A549 treated with DMSO at 1 μM for 4 hours (cell line): ENCODE measurements at places on chromosomes 5 and 9. TPM values are rescaled to one million over a fixed set of nuclear protein-coding genes. Genes with fewer than 3 reads are reported as not detected.

NR6A1 gene
- 1.7 to 2.0 TPM (median 1.9 TPM) in 5 replicates for total RNA-seq

CMBL gene
- 19.2 to 23.5 TPM (median 22.2 TPM) in 5 replicates for total RNA-seq

ADAMTS13 gene
- total RNA-seq, result 0.49 to 0.82 TPM (median 0.52 TPM) in 5 replicates

CD14 gene
- total RNA-seq, result 3.6 to 4.4 TPM (median 4.0 TPM) in 5 replicates

ZFP2 gene
- 0.05 to 0.12 TPM in 2 of 5 replicates, not detected in the others for total RNA-seq

ZNF608 gene
- total RNA-seq, result 0.25 to 1.1 TPM (median 0.40 TPM) in 5 replicates

KLF4 gene
- total RNA-seq, result 11.6 to 17.8 TPM (median 13.9 TPM) in 5 replicates

TMEM252 gene
- not detected in 5 replicates for total RNA-seq

RNF208 gene
- total RNA-seq, result 1.2 to 2.7 TPM (median 1.8 TPM) in 5 replicates

NINJ1 gene
- total RNA-seq, result 75.7 to 99.9 TPM (median 82.3 TPM) in 5 replicates

DMRT2 gene
- 0.09 to 0.10 TPM in 2 of 5 replicates, not detected in the others for total RNA-seq

PPIC gene
- total RNA-seq, result 13.1 to 16.4 TPM (median 15.6 TPM) in 5 replicates

IL9 gene
- not detected in 5 replicates for total RNA-seq

CDX1 gene
- not detected in 5 replicates for total RNA-seq

BARHL1 gene
- total RNA-seq, result 0.06 TPM in 1 of 5 replicates, not detected in the others

SNCB gene
- 0.91 to 1.4 TPM (median 1.2 TPM) in 5 replicates for total RNA-seq

PDZD2 gene
- 0.05 to 0.84 TPM (median 0.15 TPM) in 5 replicates for total RNA-seq

MARCHF11 gene
- total RNA-seq, result not detected in 5 replicates

KCNV2 gene
- total RNA-seq, result not detected in 5 replicates

UBE2QL1 gene
- 0.04 to 0.15 TPM (median 0.10 TPM) in 5 replicates for total RNA-seq

BTNL8 gene
- not detected in 5 replicates for total RNA-seq

FOXD4L3 gene
- 0.08 to 0.18 TPM (median 0.08 TPM) in 3 of 5 replicates, not detected in the others for total RNA-seq

IFNA13 gene
- not detected in 5 replicates for total RNA-seq

COL23A1 gene
- not detected in 5 replicates for total RNA-seq

SIMC1 gene
- total RNA-seq, result 12.0 to 15.7 TPM (median 14.5 TPM) in 5 replicates

GRXCR2 gene
- not detected in 5 replicates for total RNA-seq

STK32A gene
- total RNA-seq, result 0.13 to 0.83 TPM (median 0.24 TPM) in 5 replicates

RXFP3 gene
- total RNA-seq, result not detected in 5 replicates

ADRB2 gene
- 0.61 to 0.95 TPM (median 0.66 TPM) in 5 replicates for total RNA-seq

TEX48 gene
- total RNA-seq, result not detected in 5 replicates

CCDC192 gene
- not detected in 5 replicates for total RNA-seq

CXCL14 gene
- 0.10 to 0.25 TPM (median 0.12 TPM) in 5 replicates for total RNA-seq

PTPRD gene
- 0.09 to 0.56 TPM (median 0.36 TPM) in 5 replicates for total RNA-seq

MSX2 gene
- 5.2 to 6.7 TPM (median 5.5 TPM) in 5 replicates for total RNA-seq

SLC36A2 gene
- total RNA-seq, result not detected in 5 replicates

PSD2 gene
- 0.02 to 0.05 TPM (median 0.04 TPM) in 5 replicates for total RNA-seq

RAI14 gene
- total RNA-seq, result 75.2 to 112 TPM (median 99.8 TPM) in 5 replicates

HSPB3 gene
- not detected in 5 replicates for total RNA-seq

C5orf58 gene
- total RNA-seq, result not detected in 5 replicates

IFNE gene
- 1.5 to 2.8 TPM (median 2.2 TPM) in 5 replicates for total RNA-seq

LIX1 gene
- total RNA-seq, result not detected in 5 replicates

FOXE1 gene
- total RNA-seq, result 3.5 to 4.3 TPM (median 4.0 TPM) in 5 replicates

CCNO gene
- 7.1 to 8.7 TPM (median 8.6 TPM) in 5 replicates for total RNA-seq

TAF7 gene
- 67.8 to 84.2 TPM (median 73.3 TPM) in 5 replicates for total RNA-seq
